Activated naive CD4-positive, alpha-beta T cell treated with anti-CD3 and anti-CD28 coated beads, Interleukin-2, amount 50 U/mL, for 72 hours (primary cell): ENCODE measurements at places on chromosomes 2 and 18.

DNA sequence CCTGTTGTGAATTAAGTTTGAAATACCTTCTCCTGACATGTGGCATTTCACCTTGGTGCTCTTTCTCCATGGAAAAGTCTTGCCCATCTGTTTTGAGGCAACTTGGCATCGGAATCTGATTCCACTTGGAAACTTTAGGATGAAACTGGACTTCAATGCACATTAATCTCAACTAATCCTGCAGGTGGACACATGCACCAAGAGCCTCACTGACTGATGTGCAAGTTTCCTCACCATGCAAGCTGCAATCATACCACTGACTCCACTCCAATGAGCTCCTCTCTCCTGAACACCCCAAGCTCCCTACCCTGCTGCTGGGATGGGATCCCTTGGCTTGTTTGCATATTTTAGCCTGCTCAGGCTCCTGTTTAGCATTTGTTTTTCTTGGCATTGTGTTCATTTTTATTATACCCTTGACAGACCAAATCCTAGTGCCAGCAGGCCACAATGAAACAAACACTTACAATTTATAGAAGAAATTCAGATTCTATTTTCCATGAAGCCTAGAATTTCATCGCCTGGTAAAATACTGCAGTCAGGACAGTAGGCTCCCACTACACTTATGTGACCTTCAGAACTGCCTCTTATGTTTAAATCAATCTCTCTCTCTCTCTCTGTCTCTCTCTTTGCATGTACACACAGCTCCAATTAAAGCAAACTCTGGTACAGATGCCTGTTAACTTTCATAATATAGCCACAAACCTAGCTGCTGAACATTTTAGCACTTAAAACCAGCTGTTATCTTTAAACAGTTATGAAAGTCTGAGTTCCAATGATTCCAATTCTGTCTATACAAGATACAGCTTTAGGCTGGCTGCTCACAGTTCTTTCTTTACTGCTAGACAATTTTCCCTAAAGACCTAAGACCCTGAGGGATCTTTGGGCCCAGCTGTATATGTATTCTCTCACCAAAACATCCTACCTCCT lies 141.5 kb downstream of the OSR1 start:
- no peak for DNase-seq

DNA sequence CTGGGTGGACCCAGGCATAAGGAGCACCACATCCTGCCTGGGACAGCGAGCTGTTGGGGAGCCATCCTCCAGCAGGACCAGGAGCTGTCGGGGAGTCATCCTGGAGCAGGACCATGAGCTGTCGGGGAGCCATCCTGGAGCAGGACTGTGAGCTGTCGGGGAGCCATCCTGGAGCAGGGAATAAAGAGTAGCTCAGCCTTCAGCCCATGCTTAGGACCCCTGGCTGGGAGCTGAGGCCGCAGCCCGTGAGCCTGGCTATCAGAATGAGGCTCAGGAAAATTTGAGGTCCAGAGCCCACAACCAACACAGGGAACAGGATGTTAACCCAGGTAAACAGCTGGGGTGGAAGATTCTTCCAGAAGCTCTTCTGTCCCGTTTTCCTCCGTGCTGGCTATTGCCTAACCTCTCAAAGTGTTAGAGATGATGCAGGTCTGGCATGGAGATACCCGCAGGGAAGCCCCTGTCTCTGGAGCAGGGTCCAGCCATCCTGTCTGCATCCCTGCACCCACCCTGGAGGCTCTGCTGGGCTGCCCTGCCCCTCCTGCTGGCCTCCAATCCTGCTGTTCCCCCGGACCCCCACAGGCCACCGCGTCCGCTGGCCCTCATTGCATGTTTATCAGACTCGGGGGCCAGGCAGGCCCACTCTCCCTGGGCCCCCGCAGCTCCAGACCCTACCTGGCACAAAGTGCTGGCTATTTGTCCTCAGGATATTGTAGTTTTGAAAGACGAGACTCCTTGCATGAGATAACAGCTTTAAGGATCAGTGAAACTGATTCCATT lies 243.5 kb upstream of the MYT1L start:
- DNase-seq: no peak

DNA sequence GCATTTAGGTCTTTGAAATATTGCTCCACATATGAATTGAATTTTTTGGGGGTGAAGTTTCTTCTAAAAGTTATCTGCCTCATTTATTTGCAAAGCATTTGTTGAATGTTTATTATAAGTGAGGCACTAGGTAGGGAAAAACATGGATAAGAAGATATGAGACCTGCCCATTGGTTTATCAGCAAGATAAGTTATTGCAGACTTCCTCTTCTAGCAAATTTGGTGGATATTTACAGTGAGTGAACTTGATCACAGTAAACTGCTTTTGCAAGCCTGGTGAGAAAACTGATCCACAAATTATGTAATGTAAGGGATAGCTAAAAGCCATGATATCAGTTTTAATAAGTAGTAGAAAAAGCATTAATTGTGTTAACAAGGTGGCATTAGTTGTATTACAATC lies 364.8 kb downstream of the SOCS6 start:
- DNase-seq: no peak

GRCh38 chr2:60408207-60408606 lies 145.2 kb downstream of the BCL11A start:
- no peak for DNase-seq

GRCh38 chr18:10202845-10203321 lies 251.6 kb upstream of the APCDD1 start:
- no peak for DNase-seq

DNA sequence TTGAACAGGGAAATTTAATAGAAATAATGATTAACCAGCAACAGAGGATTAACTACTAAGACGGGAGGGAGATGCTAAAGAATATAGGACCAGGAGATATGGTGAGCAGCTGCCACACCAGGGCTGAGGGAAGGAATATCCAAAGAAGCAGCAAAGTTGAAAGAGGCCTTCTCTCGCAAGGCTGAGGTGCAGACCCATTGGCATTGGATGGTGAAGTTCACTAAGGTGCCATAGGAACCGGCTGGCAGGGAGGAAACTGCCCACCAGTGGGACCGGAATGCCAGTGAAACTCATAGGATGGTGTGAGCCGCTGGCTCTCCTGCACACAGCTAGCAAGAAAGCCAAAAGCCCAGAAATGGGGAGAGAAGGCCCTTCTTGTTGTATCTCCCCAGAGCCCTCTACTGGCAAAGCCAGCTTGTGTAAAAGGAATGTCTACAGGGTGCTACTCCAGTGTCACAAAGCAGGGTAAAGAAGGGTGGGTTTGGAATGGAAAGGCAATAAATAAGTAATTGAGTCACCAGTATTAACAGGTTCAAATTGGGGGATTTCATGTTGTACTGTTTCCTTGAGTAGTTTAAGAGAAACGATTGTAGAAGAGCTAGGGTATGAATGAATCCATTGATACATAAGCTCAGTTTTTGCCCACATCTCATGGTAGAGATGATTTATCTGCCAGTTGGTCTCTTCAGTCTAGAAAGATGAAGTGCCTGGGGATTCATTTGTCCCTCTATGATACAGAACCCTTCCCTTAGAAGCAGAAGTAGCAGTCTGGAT lies 36.0 kb downstream of the FARP2 start:
- no peak for DNase-seq

DNA sequence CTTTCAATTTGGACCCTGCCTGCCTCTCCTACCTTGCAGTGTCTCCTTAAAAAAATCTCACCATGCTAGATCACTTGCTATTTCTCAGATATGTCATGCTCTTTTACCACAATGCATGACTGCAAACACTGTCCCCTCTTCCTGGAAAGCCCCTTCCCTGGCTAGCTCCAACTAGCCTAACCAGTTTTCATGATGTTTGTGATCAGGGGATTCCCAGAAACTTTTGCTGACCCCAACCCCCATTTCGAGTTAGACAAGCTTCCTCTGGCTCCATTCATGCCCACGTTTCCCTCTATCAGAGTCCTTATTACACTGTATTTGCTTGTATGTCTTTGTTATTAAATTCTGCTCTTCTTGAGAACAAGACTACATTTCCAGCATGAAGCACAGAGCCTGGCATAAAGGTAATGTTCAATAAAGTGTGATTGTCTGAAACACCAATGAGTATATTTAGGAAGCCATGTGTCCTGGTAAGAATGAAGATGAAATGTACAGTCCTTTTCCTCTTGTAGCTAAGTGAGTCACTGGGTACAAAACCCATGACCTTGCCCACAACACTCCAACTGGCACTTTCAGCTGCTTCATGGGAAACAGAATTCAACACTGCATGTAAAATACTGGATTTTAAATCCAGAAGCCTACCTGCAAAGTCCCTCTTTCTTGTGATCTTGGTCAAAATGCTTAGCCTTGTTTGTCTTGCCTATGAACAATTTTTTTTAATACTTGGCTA lies 62.0 kb upstream of the ATL2 start:
- DNase-seq: no peak

GRCh38 chr18:8389391-8390340 lies 219.6 kb upstream of the RAB12 start:
- DNase-seq: peak; percentile 40

- no peak for DNase-seq
Measured at GRCh38 chr2:19114126-19114525, 244.3 kb downstream of the OSR1 start.

- DNase-seq: no peak
Measured at GRCh38 chr2:126932966-126933710, 34.4 kb downstream of the TEX51 start.

GRCh38 chr2:71929482-71929772 lies 218.2 kb downstream of the CYP26B1 start:
- DNase-seq: no peak

DNA sequence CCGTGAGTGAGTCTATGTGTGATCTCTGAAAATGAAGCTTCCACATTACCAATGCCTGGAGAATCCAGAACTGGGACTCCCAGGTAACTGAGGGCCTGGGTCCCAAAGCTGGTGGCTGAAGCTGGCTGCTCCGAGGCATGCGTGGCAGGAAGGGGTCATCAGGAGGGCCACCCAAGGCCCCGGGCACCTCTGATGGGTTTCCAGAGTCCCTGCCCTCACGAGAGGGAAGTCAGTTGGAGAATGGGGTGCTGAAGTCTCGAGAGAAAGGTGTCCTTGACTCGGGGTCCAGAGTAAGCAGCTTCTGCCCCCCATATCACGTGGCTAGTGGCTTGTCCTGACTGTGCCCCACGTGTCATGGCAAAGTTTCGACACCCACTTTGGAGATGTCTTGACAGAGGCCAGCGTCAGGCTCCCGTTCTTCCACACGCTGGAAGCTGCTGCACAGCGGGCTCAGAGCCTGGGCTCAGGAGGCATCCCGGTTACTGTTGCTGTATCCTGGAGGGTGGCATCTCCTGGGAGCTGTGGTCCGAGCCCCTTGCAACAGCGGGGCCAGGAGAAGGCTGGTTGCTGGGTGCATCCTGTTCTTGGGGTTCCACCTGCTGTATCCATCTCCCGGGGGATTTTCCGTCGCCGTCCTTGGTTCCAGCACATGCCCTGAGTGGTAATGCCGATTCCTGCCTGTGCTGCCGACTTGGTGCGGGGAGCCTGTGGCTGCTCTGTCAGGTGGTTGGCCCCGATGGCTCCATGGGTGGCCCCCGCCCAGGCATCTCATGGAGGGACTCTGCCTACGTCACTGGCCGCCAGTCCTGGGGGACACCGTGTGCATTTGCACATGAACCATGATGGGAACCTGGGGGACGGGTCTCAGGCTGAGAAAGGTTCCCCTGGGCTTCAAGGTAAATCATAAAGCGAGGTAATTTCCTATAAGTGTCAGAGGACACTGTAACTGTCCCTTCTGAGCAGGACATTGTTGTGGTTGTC lies 183.3 kb upstream of the HDAC4 start:
- DNase-seq: no peak

DNA sequence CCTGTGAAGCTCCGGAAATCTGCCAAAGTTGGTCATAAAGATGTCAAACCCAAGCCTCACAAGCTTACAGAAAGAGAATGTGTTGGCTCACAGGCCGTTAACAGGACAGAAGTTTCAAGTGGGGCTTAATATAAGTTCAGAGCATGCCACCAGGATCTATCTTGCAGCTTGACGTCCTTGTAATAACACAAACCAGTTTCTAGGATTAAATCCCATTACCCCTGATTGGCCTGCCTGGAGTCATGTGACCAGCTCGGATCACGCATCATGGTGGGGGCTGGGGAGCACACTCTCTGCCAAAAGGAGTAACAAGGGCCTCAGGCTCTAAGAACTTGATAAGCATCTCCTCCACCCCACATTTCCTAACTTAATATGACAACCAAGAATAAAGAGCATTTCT lies 38.9 kb upstream of the SCG2 start:
- no peak for DNase-seq

- no peak for DNase-seq
Measured at GRCh38 chr2:34486965-34487364, 887.9 kb upstream of the FAM98A start.

DNA sequence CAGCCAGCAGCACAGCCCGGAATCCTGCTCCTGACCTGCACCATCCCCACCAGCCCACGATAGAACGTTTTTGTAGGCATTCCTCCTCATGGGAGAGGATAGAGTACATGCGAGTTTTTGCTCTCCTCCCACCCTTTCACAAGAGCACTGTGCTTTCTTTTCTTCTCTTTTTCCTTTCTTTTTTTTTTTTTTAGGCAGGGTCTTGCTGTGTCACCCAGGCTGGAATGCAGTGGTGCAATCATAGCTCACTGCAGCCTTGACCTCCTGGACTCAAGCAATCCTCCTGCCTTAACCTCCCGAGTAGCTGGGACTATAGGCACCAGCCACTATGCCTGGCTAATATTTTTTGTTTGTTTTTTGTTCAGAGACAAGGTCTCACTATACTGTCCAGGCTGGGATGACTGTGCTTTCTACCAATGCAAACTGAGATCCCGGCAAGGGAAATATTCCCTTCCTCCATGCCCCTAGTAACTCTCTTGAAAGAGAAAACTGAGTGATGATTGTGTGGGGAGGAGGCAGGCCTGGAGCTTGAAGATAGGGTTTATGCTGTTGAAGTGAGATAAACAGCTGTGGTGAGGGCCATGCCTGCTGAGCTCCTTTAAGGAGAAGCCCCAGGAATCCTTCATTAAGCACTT lies 82.6 kb upstream of the TXNDC2 start:
- no peak for DNase-seq
